Ascending aorta (tissue), 2 donors: ENCODE measurements at places on chromosomes 5 and 9.

GRCh38 chr9:89623925-89624420 is 19.2 kb downstream of the GADD45G start:
- no peak for DNase-seq

GRCh38 chr5:40046792-40047191 is 622.0 kb upstream of the DAB2 start:
- DNase-seq, result no peak

GRCh38 chr9:109074236-109074889 is 45.4 kb downstream of the TMEM245 start:
- no peak for DNase-seq

GRCh38 chr9:23258569-23258968 is 567.5 kb downstream of the ELAVL2 start:
- no peak for DNase-seq

- no peak for DNase-seq
Observed at GRCh38 chr5:127410959-127411358, 106.5 kb upstream of the PRRC1 start.

GRCh38 chr9:35569206-35569605 is 35.9 kb upstream of the TESK1 start:
- DNase-seq, result no peak
